ENCODE measurements at places on chromosomes 1 and 21.

DNA sequence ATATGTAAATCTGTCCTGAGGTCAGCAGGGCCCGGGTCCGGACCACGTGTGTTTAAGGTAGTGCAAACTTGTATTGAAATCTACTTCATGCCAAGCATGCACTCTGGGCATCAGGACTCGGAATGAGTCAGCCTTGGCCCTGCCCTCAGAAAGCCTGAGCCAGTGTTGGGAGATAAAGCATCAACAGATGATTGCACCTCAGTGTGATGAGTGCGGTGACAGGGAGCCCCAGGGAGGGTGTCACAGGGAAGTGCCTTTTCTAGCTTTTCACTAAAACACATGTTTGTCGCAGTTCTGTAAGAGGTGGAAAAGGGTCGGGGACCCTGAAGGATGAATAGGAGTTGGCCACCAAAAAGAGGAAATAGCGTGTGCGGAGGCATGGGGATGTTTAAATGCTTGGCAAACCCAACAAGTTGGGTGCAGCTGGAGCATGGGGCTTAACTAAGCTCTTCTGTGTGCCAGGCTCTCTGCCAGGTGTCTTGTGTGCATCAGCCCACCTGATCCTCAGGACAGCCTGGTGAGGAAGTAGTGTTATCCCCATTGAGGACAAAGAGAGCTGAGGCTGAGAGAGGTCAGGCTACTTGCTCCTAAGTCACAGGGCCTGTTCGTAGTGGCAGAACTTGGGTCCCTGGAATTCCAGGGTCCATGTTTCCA is 48.2 kb upstream of the EPB41 start:
- DNase-seq, result no peak

- no peak for DNase-seq
Measured at GRCh38 chr1:51612447-51612961, 4.4 kb upstream of the OSBPL9 start.

GRCh38 chr1:219726480-219727272 is 113.8 kb upstream of the ZC3H11B start:
- no peak for DNase-seq

GRCh38 chr21:32246571-32247140 is 32.2 kb downstream of the MIS18A start:
- no peak for DNase-seq

- DNase-seq, result no peak
Measured at GRCh38 chr1:53349968-53350852, 22.3 kb upstream of the LRP8 start.

DNA sequence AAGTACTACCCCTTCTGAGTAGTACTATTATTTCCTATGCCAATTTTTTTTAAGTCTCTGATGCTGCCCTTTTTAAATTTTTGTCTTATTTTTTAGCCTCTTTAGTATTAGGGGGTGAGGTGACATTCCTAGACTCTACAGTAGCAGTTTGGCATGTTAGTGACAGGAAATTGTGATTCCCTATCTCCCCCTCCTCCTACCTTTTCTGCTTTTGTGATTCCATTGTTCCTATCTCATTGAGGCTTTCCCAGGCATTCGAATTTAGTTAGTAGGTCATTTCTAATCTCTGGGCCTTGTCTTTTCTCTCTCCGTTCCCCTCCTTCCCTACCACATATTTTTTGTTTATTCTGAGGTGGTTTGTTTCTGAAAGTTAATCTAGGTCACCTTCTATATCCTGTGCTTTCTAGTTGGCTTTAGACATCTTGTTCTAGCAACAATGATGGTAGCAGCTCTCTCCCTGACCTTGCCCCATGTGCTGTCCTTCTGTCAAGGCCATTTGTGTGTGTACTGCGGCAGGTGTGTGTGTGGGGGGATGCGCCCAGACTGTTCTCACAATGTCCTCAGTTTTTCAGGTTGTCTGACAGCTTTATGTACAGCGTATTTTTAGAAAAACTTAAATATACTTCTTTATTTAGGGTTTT is 21.5 kb downstream of the SEMA6C start:
- DNase-seq, result no peak

GRCh38 chr1:224302947-224303346 is 27.0 kb downstream of the NVL start:
- DNase-seq, result no peak

- no peak for DNase-seq
Measured at GRCh38 chr1:162919034-162919433, 58.1 kb upstream of the CCDC190 start.

DNA sequence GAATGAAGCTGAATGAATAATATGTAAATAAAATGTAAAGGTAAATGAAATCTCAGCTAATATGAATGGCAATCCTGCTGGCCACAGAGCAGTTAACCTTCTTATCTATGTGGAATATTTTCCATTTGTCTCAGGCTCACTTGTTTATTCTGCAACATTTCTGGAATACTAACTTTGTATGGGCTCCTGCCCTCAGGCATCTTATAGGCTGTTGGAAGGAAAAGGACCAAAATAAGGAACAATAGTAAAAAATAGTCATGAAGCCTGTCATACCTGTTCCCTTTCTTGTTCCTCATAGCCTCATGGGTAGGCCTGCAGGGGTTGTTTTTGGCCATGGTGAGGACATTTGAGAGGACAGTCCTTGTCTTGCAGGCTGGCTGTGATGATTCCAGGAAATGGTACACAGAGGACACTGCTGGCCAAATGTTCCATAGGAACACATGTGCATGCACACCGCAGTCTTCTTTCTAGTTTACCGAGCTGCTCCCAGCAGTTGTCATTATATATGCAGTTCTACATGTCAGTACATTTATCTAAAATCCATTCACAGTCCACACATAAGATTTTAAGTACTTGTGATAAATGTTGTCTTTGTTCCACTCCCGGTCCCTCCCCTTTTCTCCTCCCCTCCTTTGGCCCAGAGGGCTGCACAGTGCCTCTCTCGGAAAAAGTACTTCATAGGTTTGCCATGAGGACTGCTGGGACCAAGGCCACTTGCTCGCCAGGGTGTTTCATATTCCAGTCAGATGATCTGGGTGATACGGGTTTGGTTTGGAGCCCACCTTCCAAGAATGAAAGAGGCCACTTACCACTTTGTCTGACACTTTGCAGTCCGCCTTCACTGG is 15.2 kb upstream of the KCNQ4 start:
- DNase-seq, result no peak

- DNase-seq, result no peak
Measured at GRCh38 chr1:2921970-2922686, 99.1 kb upstream of the ACTRT2 start.

DNA sequence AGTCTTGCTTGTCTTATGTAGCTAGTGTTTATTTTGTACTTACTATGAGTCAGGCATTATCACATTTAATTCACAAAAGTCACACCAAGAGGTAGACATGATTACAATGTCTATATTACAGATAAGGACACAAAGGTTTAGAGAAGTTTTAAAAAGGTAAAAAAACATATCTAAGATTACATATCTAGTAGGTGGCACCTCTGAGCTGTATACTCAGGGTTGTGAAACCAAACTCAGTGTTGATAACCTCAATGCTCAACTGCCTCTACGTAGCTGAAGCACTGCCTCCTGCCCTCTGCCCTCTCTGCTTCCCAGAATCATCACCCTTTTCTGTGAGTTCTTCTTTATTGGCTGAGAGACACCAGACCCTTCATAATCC is 431.3 kb downstream of the DISC1 start:
- no peak for DNase-seq

- no peak for DNase-seq
Measured at GRCh38 chr21:38443110-38443509, 55.2 kb downstream of the ERG start.

GRCh38 chr1:229964281-229964680 is 102.8 kb upstream of the GALNT2 start:
- no peak for DNase-seq

- no peak for DNase-seq
Measured at GRCh38 chr1:6730880-6731279, 29.3 kb upstream of the DNAJC11 start.

- no peak for DNase-seq
Measured at GRCh38 chr1:203860396-203861025, 888 bp upstream of the SNRPE start.

GRCh38 chr1:5798904-5799303 is 193.3 kb downstream of the NPHP4 start:
- DNase-seq, result no peak

GRCh38 chr1:92975551-92976232 is 14.4 kb upstream of the DIPK1A start:
- DNase-seq, result no peak

DNA sequence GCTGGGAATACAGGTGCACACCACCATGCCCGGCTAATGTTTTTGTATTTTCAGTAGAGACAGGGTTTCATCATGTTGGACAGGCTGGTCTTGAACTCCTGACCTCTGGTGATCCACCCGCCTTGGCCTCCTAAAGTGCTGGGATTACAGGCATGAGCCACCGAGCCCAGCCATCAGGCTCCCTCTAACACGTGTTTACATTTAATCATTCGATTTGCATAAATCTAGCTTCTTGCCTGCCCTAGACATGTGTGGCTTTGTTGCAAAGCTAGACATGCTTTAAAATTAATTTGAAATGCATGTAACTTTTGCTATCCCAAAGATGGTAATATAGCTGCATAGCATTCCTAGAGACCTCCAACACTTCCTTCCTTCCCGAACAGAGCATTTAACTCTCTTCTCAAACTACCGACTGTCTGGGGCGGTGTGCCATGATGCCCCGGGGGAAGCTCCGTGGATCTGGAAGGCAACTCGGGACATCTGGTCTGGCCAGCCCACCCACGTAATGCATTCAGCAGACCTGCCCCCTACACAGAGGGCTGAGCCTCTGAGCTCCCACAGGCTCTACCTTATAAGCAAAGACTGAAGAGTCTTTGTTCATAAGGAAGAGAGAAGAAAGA is 34.6 kb upstream of the NID1 start:
- no peak for DNase-seq

GRCh38 chr1:161177936-161178244 is 583 bp upstream of the B4GALT3 start:
- no peak for DNase-seq

DNA sequence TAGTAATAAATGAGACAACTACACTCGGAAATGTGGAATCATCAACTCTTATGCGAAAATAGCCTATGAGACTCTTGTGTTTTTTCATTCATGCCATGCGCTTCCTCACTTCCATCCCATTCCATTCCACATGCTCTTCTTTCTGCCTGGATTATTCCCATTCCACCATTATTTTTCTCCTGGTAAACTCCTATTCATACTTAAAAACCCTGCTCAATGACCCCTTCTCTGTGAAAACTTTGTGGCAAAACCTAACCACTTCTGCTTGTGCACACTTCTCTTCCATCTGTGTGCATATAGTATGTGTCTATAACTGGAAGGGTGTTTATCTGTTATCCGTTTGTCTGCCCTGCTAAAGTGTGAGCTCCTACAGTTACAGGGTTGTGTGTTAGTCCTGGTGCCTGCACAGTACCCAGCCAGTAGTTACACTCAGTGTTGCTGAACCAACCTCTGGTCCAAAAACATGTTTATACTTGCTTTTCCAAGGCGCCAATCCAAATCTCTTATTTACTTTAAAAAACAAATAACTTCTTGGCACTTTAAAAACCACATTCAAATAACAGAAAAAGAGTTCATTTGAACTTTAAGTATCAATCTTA is 10.7 kb downstream of the EPHX1 start:
- DNase-seq, result no peak

DNA sequence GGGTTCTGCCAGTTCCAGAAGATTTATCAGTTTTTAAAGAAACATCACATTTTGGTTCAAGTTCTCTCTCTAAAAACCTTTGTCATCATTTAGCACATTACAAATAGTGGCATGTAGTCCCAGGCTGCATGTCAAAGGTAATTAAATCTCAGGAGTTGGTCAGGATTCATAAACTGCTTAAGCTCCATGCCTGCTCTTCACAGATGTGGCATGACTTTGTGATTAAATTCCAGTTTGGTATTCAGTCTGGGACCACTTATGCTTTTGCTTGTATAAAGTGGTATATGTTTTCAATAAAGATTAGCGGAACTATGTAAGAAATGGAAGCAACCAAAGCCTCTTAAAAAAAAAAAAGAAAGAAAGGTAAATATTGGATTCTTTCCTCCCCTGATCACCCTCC is 408.0 kb downstream of the DISC1 start:
- DNase-seq, result no peak

DNA sequence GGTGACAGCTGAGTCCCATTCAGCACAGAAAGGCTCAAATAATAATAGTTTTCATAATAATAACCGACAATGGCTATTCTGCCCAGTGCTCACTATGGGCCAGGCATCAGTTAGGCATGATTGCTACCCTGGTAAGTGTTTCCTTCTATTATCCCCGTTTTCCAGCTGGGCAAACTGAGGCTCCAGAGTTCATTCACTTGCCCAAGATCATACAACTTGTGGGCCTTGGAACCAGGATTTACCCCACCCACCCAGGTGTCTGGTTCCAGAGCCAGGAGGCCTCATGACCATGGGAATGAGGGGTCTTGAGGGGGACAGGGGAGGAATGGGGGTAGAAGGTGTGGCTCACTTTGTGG is 518 bp downstream of the PLOD1 start:
- no peak for DNase-seq

DNA sequence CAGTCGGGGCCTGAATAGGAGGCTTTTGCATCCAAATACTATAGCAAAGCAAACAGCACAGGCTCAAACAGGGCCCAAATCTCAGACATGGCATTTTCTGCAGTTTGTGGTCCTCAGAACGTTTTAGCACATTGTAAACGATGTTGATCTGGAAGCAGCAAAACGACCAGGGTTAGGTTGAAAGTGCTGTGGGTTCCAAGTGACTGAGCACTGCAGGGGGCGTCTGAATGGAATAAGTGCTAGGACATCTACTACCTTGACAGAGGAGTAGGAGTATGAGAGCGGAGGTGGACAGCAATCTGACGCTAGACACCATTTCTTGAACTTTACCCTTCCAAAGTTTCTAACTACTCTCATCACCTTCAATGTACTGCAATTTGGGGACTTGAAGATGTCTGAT is 214.9 kb downstream of the BARHL2 start:
- no peak for DNase-seq

DNA sequence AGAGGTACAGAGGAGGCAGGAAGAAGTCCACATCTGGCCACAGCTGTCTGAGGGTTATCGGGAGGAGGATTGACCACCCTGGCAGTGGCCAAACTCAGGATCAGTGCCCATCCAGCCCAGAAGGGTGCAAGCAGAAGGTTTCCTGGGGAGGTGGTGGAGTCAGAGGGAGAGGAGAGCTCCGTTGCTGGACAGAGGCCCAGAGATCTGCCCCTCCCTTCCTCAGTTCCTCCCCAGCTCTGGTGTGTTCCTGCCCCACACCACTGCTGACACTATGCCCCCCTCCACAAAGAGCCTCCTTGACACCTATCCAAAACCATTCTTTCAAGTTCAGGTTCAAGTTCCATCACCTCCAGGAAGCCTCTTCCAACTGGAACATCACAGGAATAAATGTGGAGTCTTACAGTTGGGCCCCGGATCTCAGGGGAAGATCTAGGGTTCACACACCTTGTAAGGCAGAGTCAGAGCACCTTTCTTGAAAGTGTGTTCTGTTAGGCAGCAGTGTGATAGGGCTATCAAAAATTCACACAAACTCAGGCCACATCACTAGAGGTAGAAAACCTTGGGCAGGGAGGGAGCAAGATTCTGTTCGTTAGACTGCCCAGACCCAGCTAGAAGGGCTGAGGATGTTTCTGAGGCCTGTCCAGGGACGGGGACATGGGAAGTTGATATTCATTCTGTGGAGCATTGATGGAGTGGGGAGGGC is 7.4 kb downstream of the LDLRAD1 start:
- DNase-seq, result no peak

GRCh38 chr21:31064803-31065202 is 26.5 kb upstream of the KRTAP19-8 start:
- no peak for DNase-seq
